ENCODE measurements at places on chromosomes 5 and 9.

GRCh38 chr5:116629168-116629567 lies 54.5 kb upstream of the SEMA6A start:
- DNase-seq: no peak

DNA sequence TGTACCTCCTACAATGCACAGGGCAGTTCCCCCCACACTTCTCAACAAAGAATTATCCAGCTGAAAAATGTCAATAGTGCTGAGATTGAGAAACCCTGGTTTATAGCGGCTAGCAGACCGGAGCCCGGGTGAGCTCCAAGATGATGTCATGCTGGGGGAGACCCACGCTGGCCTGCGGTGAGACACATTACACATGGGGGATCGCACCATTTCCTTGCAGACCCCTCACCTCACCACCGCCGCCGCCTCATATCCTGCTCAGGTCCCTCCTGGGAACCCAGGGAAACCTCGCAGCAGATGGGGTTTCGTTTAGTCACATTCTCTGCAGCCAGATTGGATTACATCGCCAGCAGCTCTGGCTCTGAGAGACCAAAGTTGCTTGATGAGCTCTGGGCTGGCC lies 14.7 kb upstream of the TNC start:
- DNase-seq: no peak

- no peak for DNase-seq
These were observed 318.7 kb upstream of the IRX4 start for GRCh38 chr5:2201421-2201820.

DNA sequence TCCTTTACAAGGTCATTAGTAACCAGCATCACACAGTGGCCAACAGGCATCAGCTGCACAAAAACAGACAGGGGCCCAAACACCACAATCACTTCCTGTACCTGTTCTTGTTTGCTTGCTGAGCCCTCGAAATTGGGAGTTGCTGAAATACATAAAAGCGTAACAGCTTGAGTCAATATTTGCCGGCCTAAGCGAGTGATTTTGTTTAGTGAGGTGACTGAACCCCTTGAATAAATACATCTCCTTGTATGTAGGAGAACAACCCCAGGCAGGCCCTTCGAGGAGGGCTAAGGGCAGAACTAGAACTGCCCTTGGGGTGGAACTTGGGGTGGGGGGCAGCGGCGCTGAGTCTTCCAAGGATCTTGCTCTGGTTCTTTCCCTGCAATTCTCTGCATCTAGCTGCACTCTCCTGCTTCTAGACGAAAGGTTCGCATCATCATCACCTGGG lies 502.5 kb downstream of the RASEF start:
- DNase-seq: no peak

- peak; percentile 39 for DNase-seq
These were observed 15.6 kb upstream of the IRF1 start for GRCh38 chr5:132506094-132506692.

DNA sequence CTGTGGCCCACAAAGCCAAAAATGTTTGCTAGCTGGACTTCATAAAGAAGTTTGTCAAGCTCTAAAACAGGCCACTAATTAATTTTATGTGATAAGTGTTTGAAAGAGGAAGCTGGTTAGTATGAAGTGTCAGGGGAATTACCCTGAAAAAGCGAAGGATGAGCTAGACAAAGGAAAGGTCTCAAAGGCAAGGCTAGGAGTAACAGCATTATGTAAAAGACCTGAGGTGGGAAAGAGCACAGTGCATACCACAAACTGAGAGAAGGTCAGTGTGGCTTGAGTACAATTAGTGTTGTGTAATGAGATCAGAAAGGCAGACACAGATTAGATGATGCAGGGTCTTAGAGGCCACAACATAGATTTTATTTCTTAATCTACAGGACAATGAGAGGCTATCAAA lies 29.6 kb downstream of the RC3H2 start:
- no peak for DNase-seq

- peak; percentile 72 for DNase-seq
These were observed 47.2 kb downstream of the ARHGEF28 start for GRCh38 chr5:73673161-73673591.

Measured in glomerular endothelial cell (primary cell).